ENCODE measurements at places on chromosomes 13 and 19.

DNA sequence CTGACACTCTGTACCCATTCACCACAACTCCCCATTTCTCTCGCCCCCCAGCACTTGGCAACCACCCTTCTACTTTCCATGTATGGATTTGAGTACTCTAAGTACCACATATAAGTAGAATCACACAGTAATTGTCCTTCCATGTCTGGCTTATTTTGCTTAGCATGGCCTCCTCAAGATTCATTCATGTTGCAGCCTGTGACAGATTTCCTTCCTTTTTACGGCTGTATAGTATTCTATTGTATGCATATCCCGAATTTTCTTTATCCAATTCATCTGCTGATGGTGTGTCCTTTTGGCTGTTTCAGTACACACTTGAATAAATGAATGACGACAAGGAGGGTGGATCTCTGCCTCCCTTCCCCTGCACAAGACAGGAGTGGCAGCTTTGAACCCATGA, 95.1 kb downstream of the ZNF536 start:
- DNase-seq, result no peak

DNA sequence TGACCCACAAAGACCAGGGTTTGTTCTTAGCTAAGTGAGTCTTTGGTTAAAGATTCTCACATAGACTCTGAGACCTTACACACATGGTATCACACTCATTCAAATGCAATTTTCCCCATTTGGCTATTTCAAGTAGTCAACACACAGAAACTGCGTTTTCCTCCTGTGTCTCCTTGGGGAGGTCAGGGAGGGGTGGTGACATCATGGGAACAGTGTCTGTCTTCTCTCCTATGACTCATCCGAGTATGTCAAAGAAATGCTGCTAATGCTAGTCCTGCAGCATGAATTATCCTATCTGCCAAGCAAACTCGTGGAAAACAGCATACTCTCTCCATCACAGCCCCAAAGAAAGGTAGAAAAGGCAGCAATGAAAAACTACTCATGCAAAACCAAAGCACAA, 100.2 kb downstream of the ENOX1 start:
- no peak for DNase-seq

- peak; percentile 28 for DNase-seq
Observed at GRCh38 chr19:35509018-35509652, 4.3 kb downstream of the DMKN start.

- DNase-seq, result no peak
Observed at GRCh38 chr13:21010621-21011020, 50.8 kb downstream of the LATS2 start.

DNA sequence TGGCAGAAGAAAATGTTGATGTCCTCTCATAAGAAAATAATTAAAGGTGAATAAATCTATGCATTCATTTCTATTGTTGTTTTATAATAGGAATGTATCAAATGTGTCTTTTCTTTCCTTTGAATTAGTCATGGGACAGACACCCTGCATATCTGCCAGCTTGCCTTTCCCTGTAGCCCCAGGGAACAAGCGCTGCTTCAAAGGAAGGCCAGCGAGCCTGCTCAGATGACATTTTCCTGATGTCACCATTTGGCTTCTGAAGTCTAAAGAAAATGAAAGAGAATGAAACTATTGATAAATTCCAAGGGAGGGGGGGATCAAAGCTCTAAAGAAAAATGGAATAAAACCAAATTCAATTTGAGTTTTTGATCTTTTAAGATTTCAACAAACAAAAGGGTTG, 574.8 kb downstream of the IRS2 start:
- no peak for DNase-seq

- no peak for DNase-seq
Observed at GRCh38 chr13:37531049-37531448, 67.5 kb downstream of the POSTN start.

DNA sequence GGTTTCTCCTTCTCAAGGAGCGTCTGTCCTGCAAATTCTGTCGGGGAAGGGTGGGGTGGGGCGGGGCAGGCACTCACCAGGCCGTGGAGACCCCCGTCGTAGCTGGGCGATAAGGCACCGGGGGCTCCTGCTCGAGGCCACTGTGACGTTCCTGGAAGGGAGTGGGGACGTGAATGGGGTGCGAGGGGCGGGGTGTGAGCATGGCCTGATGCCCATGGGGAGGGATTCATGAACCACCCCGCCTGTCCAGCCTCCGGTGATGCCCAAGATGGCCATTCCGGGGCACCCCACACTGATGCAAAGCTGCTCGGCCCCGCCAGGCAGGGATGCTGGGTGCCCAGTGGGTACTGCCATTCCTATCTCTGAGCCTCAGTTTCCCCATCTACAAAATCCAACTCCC, 14.4 kb upstream of the UQCR11 start:
- DNase-seq, result no peak

DNA sequence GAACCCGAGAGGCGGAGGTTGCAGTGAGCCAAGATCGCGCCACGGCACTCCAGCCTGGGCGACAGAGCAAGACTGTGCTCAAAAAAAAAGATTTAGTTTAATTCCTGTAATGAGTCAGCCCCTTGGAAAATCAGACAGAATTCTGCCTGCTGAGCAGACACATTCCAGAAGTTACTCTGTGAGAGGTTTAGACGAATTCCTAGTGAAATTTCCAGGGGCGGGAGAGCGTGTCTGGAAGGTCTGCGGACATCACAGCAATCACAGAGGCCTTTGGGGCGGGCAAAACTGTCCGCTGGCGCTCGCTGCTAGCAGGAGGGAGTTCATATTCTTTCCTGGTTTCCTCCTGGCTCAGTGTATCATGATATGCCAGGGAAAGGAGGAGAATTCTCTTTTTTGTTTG, 17.5 kb downstream of the MISP start:
- DNase-seq, result no peak

GRCh38 chr19:1468274-1468820, 10.7 kb downstream of the C19orf25 start:
- no peak for DNase-seq

DNA sequence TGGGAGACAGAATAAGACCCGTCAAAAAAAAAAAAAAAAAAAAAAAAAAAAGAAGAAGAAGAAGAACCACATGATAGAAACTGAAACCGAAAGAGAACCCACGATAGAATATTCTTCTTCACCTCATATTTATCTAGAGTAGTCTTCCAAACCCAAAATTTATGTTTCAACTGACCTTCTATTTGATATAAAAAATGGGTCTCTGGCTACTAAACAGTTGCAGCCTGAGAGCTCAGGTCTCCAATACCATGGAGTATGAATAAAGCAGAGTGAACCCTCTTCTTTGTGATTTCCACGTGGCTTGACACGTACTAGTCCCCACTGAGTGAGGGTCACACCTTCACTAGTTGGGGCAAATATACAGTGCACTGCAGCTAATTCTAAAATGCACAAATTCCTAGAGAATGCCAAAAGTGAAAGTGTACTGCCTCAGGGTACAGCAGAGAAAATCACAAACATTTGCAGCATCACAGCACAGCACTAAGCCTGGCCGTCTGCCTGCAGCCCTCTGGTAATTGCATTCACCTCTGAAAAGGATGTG, 30.8 kb upstream of the RFC3 start:
- no peak for DNase-seq

DNA sequence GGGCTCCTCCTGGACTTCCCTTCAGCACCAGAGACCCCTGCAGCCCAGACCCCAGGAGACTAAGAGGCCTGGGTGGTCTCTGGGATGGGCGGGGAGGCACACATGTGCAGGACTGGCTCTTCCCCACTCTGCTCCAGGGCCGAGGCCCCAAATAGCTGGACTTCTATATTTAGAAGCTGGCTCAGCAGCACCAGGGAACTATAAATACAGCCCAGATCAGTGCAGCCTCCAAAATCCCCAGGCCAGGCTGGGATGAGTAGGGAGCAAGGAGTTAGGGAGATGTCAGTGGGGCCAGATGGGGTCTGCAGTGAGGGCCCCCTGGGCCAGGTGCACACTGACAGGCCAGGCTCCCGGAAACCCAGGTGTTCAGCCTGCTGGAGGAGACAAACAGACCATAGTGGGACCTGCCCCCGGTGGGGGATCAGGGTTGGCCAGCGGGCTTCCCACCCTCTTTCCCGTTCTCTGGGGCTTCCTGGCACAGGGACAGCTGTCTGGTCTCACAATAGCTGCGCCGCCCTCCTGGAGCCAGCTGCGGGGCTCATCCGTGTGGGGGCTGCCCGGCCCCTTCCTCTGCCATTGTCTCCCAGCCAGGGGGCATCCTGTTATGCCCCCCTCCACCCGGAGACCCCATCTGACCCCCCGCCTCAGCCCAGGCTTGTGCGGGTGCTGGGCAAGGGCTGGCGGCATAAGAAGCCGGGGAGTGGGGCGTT, 5.5 kb upstream of the ADGRE5 start:
- DNase-seq, result no peak

GRCh38 chr13:36736119-36736726, 62.4 kb downstream of the SERTM1 start:
- no peak for DNase-seq

GRCh38 chr19:39341129-39341718, 997 bp upstream of the SAMD4B start:
- no peak for DNase-seq

DNA sequence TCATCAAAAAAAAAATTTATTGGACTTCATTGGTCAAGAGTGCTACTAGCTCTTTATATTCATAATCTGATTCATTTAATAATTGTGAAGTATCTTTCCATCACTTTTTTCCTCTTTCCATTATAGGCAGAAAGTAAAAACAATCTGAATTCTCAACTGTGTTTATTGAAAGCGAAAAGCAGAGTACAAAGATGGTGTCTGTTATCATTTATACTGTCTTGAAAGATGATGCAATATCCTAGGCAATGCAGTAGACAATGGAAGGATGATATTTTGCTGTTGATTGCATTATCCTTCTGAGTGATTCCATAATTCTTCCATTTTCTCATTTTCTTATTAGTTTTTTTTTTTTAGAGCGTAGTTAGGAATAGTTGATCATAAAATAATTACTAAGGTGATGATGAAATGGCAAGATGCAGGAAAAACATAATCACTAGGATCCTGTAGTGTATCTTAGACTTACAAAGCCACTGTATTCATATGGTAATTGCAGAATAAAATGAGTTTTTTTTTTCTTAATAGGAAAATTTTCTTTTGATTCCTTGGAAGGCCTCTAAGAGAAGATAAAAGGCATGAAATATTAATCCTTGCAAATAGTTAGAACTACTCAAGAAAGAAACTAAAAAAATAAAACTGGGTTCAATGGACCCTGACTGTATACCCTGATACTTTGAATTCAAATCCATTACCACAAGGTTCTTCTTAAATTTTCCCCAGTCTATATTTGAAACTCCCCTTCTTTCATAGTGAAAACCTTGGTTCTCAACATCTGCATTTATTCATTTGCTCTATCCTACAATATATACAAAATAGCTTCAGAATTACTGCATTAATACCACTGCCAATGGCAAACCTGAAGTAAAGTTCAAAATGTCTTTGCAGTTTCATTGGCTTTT, 11.6 kb downstream of the URI1 start:
- DNase-seq, result no peak

DNA sequence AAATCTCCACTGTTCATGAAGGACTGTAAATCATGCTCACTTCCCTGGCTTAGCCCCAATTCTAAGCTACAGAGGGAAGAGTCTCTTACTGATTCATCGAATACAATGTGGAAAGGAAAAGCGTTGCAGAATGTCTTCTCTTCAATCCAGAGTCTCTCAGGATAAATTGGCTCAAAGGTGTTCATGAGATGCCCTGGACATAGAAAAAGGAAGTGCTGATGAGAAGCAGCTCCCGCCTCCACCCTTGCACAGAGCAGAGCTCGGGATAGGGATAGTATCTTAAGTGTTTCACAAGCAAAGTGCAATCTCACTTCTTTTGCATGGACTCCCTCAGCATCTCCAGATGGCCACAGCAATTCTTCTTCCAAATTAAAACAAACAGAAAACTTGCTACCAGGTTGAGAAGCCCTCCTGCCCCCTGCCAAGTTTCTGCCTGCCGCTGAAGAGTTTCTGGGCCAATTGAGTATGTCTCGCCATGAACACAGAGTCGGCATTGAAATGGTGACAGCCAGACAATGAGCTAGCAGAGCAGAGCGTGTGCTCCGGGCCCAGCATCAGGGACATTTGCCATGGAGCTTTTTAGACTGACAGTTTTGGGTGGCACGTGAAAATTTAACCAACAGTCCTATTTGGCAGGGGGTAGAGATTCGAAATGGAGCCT, 85.7 kb downstream of the C13orf42 start:
- DNase-seq, result no peak

DNA sequence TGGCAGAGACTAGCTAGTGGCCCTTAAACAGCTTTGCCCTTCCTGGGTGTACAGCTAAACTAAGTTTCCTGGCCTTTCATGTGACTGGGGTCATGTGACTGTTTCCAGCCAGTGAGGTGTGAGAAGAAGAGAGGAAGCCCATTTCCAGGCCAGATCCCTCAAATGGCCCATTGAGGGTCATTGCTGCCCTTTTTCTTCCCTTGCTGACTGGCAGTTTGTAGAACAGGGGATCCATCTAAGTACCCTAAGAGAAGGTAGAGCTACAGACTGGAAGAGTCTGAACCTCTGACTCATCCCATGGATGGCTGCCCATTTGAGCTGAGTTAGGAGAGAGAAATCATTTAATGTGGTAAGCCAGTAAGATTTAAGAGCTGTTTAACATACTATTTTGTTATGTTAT, 2.8 kb downstream of the SWSAP1 start:
- DNase-seq, result no peak

DNA sequence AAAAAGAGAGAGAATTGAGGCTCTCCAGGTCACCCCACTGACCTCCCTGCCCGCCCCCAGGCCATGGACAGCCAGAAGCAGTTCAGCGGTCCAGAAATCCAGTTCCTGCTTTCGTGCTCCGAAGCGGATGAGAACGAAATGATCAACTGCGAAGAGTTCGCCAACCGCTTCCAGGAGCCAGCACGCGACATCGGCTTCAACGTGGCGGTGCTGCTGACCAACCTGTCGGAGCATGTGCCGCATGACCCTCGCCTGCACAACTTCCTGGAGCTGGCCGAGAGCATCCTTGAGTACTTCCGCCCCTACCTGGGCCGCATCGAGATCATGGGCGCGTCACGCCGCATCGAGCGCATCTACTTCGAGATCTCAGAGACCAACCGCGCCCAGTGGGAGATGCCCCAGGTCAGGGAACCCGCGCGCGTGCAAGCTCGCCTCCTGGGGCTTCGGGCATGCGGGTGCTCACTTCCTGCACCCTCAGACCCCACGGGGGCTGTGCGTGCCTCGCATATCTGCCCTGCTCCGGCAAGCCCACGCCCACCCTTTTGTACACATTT, 56.6 kb downstream of the MAP4K1 start:
- DNase-seq, result no peak

DNA sequence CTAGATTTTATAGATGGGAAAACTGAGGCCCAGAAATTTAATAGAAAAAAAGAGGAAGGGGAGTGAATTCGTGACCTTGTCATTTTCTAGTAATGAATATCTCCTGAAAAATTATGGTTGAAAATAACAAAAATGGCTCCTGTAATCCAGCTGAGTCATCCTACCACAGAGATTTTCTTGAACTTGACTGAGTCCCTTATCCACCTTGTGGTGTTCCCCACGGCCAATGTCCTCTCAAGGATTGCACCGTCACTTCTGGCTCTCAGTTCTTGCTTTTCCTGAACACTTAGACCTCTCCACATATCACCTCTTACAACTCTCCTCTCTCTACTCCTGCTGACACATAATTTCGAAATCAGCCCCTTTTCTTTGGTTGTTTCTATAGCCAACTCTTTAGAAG, 1.2 kb upstream of the KATNAL1 start:
- no peak for DNase-seq

- no peak for DNase-seq
Observed at GRCh38 chr13:101727118-101727517, 274.6 kb downstream of the ITGBL1 start.
